ENCODE measurements at places on chromosomes 2 and 18. TPM values are rescaled to one million over a fixed set of nuclear protein-coding genes. Genes with fewer than 3 reads are reported as not detected.

DNA sequence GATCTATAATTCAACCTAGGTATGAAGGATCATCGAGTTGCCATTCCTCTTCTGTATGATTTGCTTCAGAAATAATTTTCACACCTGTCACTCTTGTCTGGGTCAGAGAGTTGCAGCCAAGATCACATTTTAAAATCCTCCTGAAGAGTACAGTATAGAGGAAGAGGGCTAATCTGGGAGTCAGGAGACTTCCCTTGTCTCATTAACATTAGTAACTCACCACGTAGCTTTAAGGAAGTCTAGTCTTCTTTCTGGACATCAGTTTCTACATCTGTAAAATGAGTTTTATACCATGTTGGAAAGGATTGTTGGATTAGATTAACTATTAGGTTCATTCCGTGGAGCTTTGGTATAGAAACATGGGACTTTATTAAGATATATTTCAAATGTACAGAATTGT, 109.4 kb downstream of the TDRD15 start:
- no peak for DNase-seq

DNA sequence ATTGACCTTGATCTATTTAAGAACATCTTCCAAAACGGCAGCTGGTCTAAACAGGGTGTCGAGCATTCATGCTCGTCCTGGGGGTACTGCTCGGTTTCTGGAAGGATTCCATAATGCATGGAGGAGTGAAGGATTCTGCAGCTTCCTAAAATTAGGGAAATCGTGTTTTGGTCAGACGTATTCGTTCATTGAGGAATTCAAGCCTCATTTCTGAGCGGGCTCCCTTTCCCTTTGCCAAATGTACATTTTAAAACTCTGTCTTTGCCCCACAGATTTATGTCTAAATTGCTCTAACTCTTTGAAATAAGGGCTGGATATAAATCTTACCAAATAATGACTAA, 144.0 kb downstream of the BCL11A start:
- DNase-seq, result no peak

- no peak for DNase-seq
These were observed 129.4 kb upstream of the TPO start for GRCh38 chr2:1283871-1284270.

DNA sequence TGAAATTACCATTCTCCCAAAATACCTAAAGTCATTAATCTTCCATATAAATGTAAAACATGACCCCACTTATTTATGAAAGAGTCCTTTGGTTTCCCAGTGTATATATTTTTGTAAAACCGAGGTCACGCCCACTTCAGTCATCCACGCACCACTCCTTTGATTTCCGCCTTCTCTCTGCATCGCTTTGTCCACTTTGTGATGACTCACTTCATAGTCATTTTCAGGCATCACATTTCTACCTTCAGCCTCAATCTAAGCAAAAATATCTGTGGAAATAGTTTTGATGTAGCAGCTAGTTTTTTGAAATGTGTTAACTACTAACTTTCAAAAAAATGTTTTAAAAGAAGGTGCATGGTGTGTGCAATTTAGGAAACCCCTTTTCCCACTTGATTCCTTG, 793.5 kb upstream of the SOX11 start:
- DNase-seq, result no peak

- no peak for DNase-seq
These were observed 7.9 kb downstream of the HS6ST1 start for GRCh38 chr2:128310761-128311160.

The ZNF892 gene
- polyA plus RNA-seq, result 4.0 TPM

The OTOS gene
- not detected for polyA plus RNA-seq

The ACVR1 gene
- polyA plus RNA-seq, result 28.7 TPM

Measured in muscle of back (tissue), 13 donors.